Head of caudate nucleus (tissue), 42 donors: ENCODE measurements at places on chromosomes 7 and 10.

DNA sequence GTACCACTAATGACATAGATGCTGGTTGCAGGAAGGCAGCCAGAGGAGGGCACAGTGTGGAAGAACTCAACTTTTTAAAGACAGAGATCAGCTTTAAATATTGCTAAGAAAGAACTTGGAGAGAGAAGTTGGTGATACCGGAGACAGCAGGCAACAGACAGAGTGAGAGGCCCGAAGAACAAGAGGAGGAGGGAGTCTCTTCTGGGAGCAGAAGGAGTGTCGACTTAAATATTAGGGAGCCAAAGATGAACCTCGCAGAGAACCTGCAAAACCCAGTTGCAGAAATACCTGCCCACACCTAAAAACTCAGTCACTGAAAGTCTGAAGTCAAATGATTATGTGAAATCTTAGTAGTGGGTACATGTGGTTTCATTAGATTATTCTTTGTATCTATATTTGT is 3.4 kb upstream of the WDR86 start:
- no peak for DNase-seq

- DNase-seq: peak; percentile 56
Measured at GRCh38 chr10:64174666-64175255, 653.6 kb downstream of the REEP3 start.

GRCh38 chr10:52652431-52653262 is 119.9 kb downstream of the MBL2 start:
- DNase-seq: no peak

DNA sequence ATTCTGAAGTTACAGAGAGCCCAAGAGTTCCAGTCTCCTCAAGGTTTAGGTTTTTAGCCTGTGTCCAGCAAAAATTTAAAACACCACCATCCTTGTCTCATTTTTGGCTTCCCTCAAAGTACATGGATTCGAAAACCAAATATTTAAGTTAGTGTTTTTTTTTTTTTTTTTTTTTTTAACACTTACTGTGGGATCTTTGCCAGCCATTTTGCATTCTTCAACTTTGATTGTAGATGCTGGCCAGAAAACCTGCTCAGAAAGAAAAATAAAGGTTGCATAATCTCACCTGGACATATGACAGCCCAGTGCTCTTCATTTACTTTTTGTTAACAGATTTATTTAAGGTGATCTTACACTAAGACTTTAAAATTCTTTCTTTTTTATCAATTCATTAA is 91.6 kb downstream of the SEMA3C start:
- no peak for DNase-seq

GRCh38 chr7:127844165-127844564 is 187.1 kb downstream of the LRRC4 start:
- DNase-seq: no peak

GRCh38 chr10:28906415-28906814 is 229.1 kb downstream of the BAMBI start:
- DNase-seq: no peak

DNA sequence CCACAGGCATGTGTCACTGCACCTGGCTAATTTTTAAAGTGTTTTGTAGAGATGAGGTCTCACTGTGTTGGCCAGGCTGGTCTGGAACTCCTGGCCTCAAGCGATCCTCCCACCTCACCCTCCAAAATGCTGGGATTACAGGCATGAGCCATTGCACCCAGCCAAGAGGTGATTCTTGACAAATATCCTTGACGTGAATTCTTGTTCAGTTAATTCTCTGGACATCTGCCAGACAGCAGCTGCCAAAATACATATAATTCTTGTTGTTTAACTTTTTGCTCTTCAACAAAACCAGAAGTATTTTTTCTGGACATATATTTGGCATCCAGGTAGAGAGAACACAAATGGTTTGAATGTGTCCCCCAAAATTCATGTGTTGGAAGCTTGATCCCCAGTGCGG is 3.2 kb downstream of the ACADSB start:
- DNase-seq: no peak

GRCh38 chr10:93160829-93161228 is 87.1 kb downstream of the CYP26A1 start:
- no peak for DNase-seq

DNA sequence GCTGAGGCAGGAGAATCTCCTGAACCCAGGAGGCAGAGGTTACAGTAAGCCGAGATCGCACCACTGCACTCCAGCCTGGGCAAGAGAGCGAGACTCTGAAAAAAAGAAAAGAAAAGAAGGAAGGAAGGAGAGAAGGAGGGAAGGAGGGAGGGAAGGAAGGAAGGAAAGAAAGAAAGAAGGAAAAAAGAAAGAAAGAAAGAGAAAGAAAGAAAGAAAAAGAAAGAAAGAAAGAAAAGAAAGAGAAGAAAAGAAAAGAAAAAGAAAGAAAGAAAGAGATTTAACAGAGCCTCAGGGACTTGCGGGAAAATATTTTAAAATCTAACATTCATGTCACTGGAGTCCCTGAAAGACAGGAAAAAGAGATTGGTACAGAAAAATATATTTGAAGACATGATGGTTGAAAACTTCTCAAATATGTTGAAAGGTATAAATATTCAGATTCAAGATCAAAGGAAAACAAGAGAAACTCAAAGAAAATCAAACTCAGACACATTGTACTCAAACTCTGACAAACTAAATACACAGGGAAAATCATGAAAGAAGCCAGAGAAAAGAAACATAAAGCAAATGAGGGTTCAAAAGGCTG is 25.3 kb upstream of the DNAAF5 start:
- DNase-seq: no peak

DNA sequence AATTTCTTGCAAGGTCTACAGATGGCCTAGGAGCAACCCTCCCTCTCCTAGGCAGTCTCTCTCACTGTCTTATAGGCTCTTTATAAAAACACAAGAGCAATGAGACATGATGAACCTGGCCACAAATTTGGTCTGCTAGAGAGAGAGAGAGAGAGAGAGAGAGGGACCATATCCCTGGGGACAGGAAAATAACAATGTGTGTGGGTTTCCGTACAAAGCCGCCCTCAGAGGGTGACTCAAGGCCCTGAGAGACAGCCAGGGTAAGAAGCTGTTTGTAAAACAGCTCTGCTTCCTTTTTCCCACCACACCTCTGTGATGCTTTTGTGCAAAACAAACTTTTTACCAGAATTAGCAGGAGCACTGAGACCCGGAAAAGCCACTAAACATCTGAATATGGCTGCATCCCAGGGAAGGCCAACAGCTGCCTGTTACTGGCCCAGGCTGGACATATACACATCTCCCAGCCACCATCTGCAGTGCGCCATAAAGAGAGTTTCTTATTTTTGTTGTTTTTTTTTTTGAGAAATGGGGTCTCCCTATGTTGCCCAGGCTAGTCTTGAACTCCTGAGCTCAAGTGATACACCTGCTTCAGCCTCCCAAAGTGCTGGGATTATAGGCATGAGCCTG is 18.4 kb downstream of the GIMAP5 start:
- no peak for DNase-seq

GRCh38 chr7:66669496-66669895 is 40.8 kb downstream of the KCTD7 start:
- no peak for DNase-seq

GRCh38 chr7:117077658-117078057 is 124.4 kb downstream of the ST7 start:
- no peak for DNase-seq

GRCh38 chr7:7757576-7757975 is 39.2 kb upstream of the RPA3 start:
- no peak for DNase-seq

- DNase-seq: no peak
Measured at GRCh38 chr7:110307776-110308175, 783.2 kb upstream of the LRRN3 start.

DNA sequence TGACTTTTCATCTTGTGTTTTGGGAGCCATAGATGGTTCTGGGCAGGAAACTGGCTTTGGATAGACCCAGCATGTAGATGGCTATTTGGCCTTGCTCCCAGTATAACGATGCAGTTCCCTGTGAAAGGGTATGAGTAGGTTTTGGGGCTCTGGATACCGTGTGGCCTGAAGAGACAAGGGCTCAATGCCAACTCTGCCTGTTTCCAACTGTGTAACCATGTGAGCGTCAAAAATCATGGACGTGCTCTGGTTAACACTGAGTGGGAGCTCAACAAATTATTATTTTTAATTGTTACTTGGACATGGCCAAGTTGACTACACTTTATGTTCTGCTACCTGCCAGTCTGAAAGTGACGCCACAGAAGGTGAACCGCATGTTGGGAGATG is 41.8 kb downstream of the EGFR start:
- no peak for DNase-seq

DNA sequence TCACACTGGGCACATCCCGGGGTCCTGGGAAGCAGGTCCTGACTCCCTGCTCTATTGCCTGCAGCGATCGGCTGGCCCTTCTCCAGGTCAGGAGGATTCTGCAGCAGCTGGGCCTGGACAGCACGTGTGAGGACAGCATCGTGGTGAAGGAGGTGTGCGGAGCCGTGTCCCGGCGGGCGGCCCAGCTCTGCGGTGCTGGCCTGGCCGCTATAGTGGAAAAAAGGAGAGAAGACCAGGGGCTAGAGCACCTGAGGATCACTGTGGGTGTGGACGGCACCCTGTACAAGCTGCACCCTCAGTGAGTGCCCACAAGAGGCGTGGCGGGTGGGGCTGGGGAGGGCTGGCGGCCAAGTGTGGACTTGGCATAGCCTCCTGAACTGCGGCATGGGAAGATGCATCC is 12.8 kb upstream of the HK1 start:
- DNase-seq: no peak

- DNase-seq: no peak
Measured at GRCh38 chr10:31101123-31101522, 69.5 kb upstream of the ZNF438 start.

- DNase-seq: no peak
Measured at GRCh38 chr10:91206427-91206826, 14.0 kb upstream of the PCGF5 start.

GRCh38 chr7:69309601-69310000 is 288.7 kb upstream of the AUTS2 start:
- no peak for DNase-seq

GRCh38 chr7:122305475-122306319 is 1.1 kb upstream of the FEZF1 start:
- no peak for DNase-seq

DNA sequence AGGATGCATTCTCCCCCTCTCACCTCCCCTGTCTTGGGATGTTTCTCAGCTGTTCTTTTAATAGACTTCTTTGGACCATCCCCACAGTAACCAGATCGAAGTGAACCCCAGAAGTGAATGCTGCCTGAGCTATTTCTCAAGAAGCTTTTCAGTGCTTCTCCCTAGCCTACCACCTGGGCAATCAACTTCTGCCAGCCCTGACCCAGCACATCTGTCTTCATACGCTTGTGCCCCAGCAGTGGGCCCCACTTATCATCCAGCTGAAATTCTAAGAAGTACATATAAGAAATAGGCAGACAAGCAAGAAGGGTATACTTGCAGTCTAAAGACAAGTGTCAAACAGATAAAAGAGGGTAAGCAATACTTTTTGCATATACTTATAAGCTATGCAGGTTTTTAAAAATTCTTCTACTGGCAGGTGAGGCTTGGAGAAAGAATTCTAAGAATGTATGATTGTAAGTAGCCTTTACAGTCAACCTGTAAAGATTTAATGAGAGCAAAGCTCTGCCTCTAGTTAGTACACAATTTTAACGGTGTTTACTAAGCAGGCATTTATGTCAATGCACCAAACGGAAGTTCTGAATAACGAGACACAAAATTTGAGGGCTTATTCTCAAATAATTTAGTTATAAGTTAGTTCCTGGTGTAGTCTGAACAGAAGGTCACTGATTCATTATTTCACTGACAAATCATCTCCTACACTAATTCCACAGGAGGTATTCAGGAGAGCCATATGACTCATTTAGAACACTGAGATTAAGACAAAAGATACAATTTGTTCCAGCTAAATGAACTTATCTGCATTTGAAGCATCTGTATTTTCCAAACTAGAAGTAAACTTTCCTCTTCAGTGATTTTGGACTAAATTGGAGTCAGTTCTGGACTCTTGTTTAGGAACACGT is 83.3 kb downstream of the RNLS start:
- no peak for DNase-seq

DNA sequence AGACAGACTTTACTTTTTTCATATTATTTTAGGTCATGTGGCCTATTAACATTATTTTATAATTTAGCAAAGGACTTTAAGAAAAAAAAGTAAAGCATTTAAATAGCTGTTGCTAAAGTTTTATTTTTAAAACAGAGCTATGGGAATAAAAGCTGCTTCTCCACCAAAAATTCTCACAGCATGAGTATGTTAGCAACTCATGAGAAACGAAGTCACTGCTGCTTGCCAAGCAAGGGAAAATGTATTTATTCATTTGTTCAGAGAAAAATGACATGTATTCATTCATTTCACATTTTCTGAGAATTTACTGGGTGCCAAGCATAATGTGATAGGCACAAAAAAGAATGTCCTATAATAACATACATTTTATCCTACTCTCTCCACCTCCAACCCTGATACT is 5.1 kb downstream of the LRRC72 start:
- no peak for DNase-seq

DNA sequence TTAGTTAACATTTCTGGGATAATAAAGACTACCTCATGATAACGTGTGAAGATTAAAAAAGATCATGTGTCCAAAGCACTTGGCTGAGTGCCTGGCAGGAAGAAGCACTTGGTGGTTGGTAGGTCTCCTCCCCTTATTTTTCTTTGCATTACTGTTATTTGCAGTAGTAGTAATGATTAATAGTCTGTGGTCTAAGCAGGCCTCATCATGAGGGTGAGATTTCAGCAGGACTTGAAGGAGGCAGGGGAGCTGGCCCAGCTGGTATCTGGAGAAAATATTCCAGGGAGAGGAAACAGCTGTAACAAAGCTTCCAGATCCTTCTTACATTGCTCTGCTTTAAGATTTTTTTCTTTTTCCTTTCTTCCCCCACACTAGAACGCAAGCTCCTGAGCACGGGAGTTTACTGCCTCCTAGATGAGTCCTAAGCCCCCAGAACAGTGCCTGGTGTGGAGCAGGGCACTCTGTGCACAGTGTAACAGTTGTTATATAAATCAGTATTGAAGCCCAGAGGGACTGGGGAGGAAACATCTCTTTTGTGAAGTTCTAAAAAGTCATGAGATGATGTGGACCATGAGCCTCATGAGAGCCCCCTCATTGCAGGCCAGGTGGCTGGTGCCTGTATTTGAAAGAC is 31.1 kb upstream of the RHEB start:
- no peak for DNase-seq

DNA sequence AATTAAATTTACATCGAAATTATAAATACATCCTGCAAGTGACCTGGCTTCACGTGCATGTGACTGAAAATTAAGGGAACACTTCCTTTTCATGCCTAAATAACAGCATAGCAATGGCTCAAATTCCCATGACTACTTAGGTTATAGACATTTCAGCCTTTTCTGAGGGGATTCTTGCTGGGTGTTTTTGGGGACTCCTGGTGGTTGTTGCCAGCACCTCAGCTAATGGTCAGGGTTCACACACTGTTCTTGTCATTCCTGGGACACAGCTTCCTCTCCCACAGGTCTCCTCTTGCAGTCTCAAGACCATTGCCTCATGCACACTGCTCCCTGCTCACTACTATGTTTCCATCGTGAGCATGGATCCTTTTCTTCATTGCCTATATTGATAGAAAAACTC is 148.9 kb upstream of the GLI3 start:
- no peak for DNase-seq

- no peak for DNase-seq
Measured at GRCh38 chr7:138097064-138097741, 20.9 kb downstream of the AKR1D1 start.

GRCh38 chr7:137760111-137760510 is 86.7 kb downstream of the DGKI start:
- peak; percentile 15 for DNase-seq

- no peak for DNase-seq
Measured at GRCh38 chr10:110529596-110530011, 31.9 kb downstream of the DUSP5 start.

GRCh38 chr7:35253710-35254495 is at the start of gene TBX20:
TBX20 (minus strand) TSS chr7:35254100; CDS start chr7:35253620, 480 bp downstream.
- no peak for DNase-seq
